Fibroblast of lung (primary cell): ENCODE measurements at places on chromosomes 4 and X.
A peak's percentile ranks its signal among the peaks of the same experiment; 100 is the strongest.

DNA sequence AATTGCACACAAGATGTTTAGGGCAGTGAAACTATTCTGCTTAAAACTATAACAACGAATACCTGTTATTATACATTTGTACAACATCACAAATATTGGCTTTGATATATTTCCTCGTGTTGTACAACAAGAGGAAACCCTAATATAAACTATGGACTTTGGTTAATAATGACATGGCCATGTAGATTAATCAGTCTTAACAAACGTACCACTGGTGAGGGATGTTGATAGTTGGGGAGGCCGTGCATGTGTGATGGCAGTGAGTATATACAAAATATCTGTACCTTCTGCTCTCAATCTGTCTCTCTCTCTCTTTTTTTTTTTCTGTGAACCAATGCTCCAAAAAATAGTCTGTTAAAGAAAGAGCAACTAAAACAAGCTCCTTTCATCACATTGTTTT lies 22.2 kb upstream of the HPGD start:
- no peak overlapping the region for H3K4me3 ChIP-seq
- H3K4me1 ChIP-seq: no peaks in the 10 kb centered on the region
- H3K36me3 ChIP-seq: no peaks in the 10 kb centered on the region
- no peak overlapping the region for H3K27ac ChIP-seq

GRCh38 chr4:155491336-155492120 lies 114.8 kb upstream of the MAP9 start:
- no peaks in the 10 kb centered on the region for H3K4me1 ChIP-seq
- no peak overlapping the region for H3K27ac ChIP-seq
- H3K36me3 ChIP-seq: no peaks in the 10 kb centered on the region
- DNase-seq: peak; percentile 22
- H3K27me3 ChIP-seq: no peaks in the 10 kb centered on the region

GRCh38 chr4:73978886-73979285 lies 2.9 kb downstream of the PF4 start:
- H3K4me1 ChIP-seq: peaks cover 7% of the 10 kb centered on the region
- no peak overlapping the region for H3K4me3 ChIP-seq
- no peaks in the 10 kb centered on the region for H3K27me3 ChIP-seq
- peak overlapping the region; percentile 2 for H3K27ac ChIP-seq
- no peaks in the 10 kb centered on the region for H3K36me3 ChIP-seq

DNA sequence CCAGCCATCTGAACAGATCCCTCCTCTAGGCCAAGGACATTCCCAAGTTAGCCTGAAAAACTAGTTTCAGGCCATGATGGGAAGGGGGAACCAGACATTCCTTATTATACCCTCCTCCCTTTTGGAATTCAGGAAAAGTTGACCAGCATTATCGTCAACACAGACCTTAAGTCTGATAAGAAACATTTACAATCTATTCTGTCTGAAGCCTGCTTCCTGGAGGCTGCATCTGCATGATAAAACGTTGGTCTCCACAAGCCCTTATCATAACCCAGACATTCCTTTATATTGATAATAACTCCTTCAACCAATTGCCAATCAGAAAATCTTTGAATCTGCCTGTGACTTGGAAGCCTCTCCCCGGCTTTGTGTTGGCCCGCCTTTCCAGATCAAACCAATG lies 44.3 kb downstream of the EFHC2 start:
- no peak overlapping the region for H3K27ac ChIP-seq
- H3K4me1 ChIP-seq: no peaks in the 10 kb centered on the region
- no peak overlapping the region for H3K4me3 ChIP-seq
- peak; percentile 25 for DNase-seq
- no peaks in the 10 kb centered on the region for H3K27me3 ChIP-seq

- peaks cover 6% of the 10 kb centered on the region for H3K4me1 ChIP-seq
- H3K27ac ChIP-seq: peak overlapping the region; percentile 9
- DNase-seq: peak; percentile 70
- H3K27me3 ChIP-seq: no peaks in the 10 kb centered on the region
- no peak overlapping the region for H3K4me3 ChIP-seq
- no peaks in the 10 kb centered on the region for H3K36me3 ChIP-seq
Observed at GRCh38 chrX:106894392-106894909, 8.7 kb downstream of the RIPPLY1 start.

DNA sequence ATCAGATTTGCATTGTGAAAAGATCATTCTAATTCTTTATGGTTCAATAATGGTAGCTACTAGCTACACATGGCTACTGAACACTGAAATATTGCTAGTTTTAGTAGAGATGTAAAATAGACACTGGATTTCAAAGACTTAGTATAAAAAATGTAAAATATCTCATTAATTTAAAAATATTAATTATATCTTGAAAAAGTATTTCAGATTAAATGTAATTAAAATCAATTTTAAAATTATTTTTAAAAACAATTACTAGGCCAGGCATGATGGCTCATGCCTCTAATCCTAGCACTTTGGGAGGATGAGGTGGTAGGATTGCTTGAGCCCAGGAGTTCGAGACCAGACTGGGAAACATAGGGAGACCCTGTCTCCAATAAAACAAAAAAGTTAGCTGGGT lies 20.4 kb upstream of the TLR2 start:
- no peaks in the 10 kb centered on the region for H3K36me3 ChIP-seq
- H3K4me3 ChIP-seq: no peak overlapping the region
- H3K4me1 ChIP-seq: no peaks in the 10 kb centered on the region
- no peak overlapping the region for H3K27ac ChIP-seq

GRCh38 chrX:10022580-10023245 lies 55.6 kb downstream of the CLDN34 start:
- H3K4me3 ChIP-seq: no peak overlapping the region
- peaks cover 3% of the 10 kb centered on the region for H3K4me1 ChIP-seq
- DNase-seq: peak; percentile 61
- H3K36me3 ChIP-seq: no peaks in the 10 kb centered on the region
- no peak overlapping the region for H3K27ac ChIP-seq

DNA sequence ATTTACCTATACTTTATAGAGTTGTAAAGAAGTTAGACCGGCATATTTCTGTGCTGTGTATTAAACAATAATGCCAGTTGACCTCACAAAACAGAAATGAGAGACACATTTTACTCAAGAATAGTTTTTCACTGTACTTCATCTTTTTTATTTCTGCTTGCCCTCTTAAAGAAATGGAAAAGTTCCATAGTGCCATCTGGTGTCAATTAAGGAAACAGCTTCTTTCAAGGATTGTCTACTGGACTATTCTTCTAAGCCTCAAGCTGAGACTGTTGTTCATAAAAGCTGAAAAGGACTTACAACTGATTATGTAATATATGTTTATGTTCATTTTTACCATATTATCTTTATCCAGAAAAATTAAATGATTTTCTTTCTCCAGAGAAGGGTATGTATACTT lies 1523.7 kb downstream of the ARAP2 start:
- H3K4me3 ChIP-seq: no peak overlapping the region
- no peaks in the 10 kb centered on the region for H3K4me1 ChIP-seq
- H3K36me3 ChIP-seq: no peaks in the 10 kb centered on the region
- peak; percentile 77 for DNase-seq
- H3K27ac ChIP-seq: no peak overlapping the region

DNA sequence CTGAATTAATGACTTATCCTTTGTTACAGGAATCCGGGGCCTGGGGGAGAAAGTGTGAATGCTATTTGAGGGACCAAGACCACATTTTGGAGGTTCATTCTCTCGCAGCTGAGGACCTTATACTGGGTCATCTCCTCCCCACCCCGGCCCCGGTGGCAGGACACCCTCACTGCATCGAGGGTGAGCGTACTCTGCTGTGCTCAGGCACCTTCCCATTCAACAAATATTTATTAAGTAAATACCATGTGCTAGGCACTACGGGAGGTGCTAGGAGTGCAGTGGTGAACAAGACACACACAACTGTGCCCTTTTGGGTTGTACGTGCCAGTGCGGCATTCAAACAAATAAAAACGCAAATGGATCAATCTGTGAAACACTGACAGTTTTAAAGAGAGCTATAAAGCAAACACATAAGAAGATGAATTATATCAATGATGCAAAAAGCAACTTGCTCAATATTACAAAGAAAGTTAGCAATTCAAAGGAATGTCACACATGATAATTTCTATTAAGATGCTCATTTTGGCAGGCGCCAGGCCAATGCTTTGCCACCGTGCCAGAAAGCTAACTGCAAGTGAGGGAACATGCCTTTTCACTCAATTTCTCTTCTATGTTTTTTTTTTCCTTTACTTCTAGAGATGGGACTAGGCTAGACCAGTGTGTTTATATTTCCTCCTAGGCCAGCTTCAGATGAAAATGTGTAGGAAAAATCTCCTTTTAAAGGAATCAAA lies 24.6 kb downstream of the ADGRG2 start:
- DNase-seq: peak; percentile 20
- H3K27me3 ChIP-seq: no peaks in the 10 kb centered on the region
- no peak overlapping the region for H3K4me3 ChIP-seq
- H3K36me3 ChIP-seq: no peaks in the 10 kb centered on the region
- H3K4me1 ChIP-seq: no peaks in the 10 kb centered on the region

GRCh38 chrX:16418650-16419049 lies 231.3 kb upstream of the S100G start:
- no peak for DNase-seq
- H3K27ac ChIP-seq: no peak overlapping the region
- no peaks in the 10 kb centered on the region for H3K4me1 ChIP-seq
- no peaks in the 10 kb centered on the region for H3K27me3 ChIP-seq
- no peaks in the 10 kb centered on the region for H3K36me3 ChIP-seq
- no peak overlapping the region for H3K4me3 ChIP-seq

- peak overlapping the region; percentile 91 for H3K27ac ChIP-seq
- no peaks in the 10 kb centered on the region for H3K36me3 ChIP-seq
- DNase-seq: no peak
- H3K27me3 ChIP-seq: no peaks in the 10 kb centered on the region
- H3K4me3 ChIP-seq: no peak overlapping the region
Observed at GRCh38 chr4:7909463-7910262, 30.0 kb downstream of the AFAP1 start.

- H3K4me3 ChIP-seq: no peak overlapping the region
- H3K27me3 ChIP-seq: no peaks in the 10 kb centered on the region
- H3K36me3 ChIP-seq: no peaks in the 10 kb centered on the region
- peak; percentile 12 for DNase-seq
Observed at GRCh38 chr4:175946472-175947116, 119.0 kb upstream of the WDR17 start.

DNA sequence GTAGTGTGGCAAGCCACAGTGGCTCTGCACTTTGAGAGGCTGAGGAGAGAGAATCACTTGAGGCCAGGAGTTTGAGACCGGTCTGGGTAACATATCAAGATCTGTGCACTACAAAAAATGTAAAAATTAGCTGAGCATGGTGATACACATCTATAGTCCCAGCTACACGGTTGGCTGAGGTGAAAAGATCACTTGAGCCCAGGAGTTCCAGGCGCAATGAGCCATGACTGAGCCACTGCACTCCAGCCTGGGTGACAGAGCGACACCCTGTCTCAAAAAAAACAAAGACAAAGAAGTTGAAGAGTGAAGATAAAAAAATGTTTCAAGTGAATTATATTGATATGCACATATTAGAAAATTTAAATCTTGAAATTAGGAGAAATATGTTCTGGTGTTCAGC lies 46.3 kb downstream of the SULT1B1 start:
- H3K36me3 ChIP-seq: no peaks in the 10 kb centered on the region
- DNase-seq: no peak
- H3K4me1 ChIP-seq: no peaks in the 10 kb centered on the region
- no peak overlapping the region for H3K27ac ChIP-seq

- H3K27ac ChIP-seq: no peak overlapping the region
- H3K27me3 ChIP-seq: no peaks in the 10 kb centered on the region
- no peaks in the 10 kb centered on the region for H3K4me1 ChIP-seq
- H3K36me3 ChIP-seq: no peaks in the 10 kb centered on the region
- no peak overlapping the region for H3K4me3 ChIP-seq
Observed at GRCh38 chr4:153729895-153730294, 29.9 kb downstream of the RNF175 start.

- no peak for DNase-seq
- no peak overlapping the region for H3K27ac ChIP-seq
- no peak overlapping the region for H3K4me3 ChIP-seq
- no peaks in the 10 kb centered on the region for H3K27me3 ChIP-seq
- no peaks in the 10 kb centered on the region for H3K4me1 ChIP-seq
Observed at GRCh38 chr4:100087743-100088142, 102.5 kb downstream of the DDIT4L start.

DNA sequence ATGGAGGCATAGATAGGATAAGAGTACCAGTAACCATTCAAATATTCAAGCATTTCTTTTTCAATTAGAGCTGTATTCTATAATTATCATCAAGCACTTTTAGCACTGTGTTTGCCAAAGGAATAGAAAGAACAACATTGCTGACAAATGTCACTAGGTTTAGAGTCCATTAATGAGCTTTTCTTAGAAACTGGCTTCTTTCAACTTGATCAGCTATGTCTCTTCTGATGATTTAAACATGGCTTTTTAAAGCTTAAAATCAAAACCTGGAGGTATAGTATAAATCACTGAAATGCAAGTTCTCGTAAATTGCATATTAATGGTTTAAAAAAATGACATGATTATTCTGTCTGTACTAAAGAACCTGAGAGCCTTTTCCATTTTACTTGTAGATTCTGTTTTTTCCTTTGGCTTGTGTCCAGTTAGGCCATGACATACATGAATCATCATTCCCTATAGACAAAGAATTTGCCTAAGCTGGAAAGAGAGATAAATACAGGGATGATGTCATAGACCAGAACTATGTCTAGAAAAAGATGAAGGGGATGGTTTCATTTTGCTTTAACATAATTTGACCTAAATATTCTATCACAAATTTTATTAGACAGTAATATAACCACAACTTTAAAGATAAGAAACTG lies 340.1 kb upstream of the CTSO start:
- H3K36me3 ChIP-seq: no peaks in the 10 kb centered on the region
- H3K4me1 ChIP-seq: peaks cover 8% of the 10 kb centered on the region
- DNase-seq: peak; percentile 94
- peak overlapping the region; percentile 74 for H3K27ac ChIP-seq
- no peaks in the 10 kb centered on the region for H3K27me3 ChIP-seq
- H3K4me3 ChIP-seq: peak overlapping the region; percentile 20

GRCh38 chrX:56788717-56789122 lies 59.7 kb downstream of the NBDY start:
- no peaks in the 10 kb centered on the region for H3K4me1 ChIP-seq
- no peak overlapping the region for H3K4me3 ChIP-seq
- no peaks in the 10 kb centered on the region for H3K27me3 ChIP-seq

GRCh38 chr4:100795581-100795980 lies 277.8 kb upstream of the EMCN start:
- H3K36me3 ChIP-seq: no peaks in the 10 kb centered on the region
- no peak overlapping the region for H3K4me3 ChIP-seq
- no peak overlapping the region for H3K27ac ChIP-seq
- H3K27me3 ChIP-seq: no peaks in the 10 kb centered on the region
- DNase-seq: no peak

DNA sequence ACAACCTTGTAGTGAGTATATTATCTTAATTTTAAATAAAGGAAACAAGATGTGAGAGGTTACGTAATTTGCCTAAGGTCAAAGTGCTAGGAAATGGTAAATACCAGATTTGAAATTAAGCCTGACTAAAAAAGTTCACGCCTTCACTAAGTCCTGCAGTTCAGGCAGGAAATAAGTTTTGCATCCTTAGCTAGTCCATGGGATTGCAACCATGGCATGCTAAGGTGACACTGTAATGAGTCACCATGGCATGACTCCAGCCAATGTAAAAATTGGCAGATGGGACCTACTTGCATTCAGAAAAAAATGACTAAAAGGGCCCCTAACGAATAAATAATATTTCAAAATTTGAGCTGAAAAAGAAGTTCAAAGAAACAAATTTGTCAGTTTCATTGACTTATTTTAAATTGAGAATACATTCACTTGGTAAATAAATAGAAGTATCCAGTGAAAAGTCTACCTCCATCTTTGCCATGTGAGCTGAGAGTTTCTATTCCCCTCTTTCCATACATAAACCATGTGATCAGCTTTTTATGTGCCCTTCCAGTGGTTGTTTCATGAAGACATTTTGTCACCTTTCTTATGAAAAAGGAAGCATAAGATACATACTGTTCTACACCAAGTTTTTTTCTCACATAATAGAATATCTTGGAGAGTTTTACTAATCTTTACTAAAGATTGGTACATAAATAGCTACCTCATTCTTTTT lies 72.4 kb downstream of the ANKRD50 start:
- H3K27me3 ChIP-seq: no peaks in the 10 kb centered on the region
- no peaks in the 10 kb centered on the region for H3K36me3 ChIP-seq
- peak; percentile 88 for DNase-seq
- H3K27ac ChIP-seq: no peak overlapping the region
- H3K4me1 ChIP-seq: no peaks in the 10 kb centered on the region
